ENCODE measurements at places on chromosomes 6 and 20. TPM values are rescaled to one million over a fixed set of nuclear protein-coding genes. Genes with fewer than 3 reads are reported as not detected.

SHLD1 gene
- total RNA-seq, result 6.2 TPM

SLC22A23 gene
- 44.3 TPM for total RNA-seq

FILIP1 gene
- total RNA-seq, result 4.5 TPM

PRPH2 gene
- total RNA-seq, result 5.0 TPM

TOX2 gene
- 0.31 TPM for total RNA-seq

LY6G6F gene
- total RNA-seq, result not detected

KCNK17 gene
- not detected for total RNA-seq

C6orf15 gene
- not detected for total RNA-seq

PPIL1 gene
- total RNA-seq, result 35.7 TPM

MROH8 gene
- total RNA-seq, result 3.0 TPM

BNIP5 gene
- not detected for total RNA-seq

DCBLD1 gene
- 15.3 TPM for total RNA-seq

ENPP3 gene
- 0.47 TPM for total RNA-seq

TRIM26 gene
- 12.8 TPM for total RNA-seq

HCK gene
- 3.3 TPM for total RNA-seq

MICB gene
- total RNA-seq, result 0.47 TPM

NNAT gene
- 251 TPM for total RNA-seq

TREML2 gene
- total RNA-seq, result not detected

RAMACL gene
- 1.2 TPM for total RNA-seq

MYL9 gene
- total RNA-seq, result 0.78 TPM

ULBP1 gene
- total RNA-seq, result 3.9 TPM

WASF1 gene
- 88.3 TPM for total RNA-seq

HDGFL1 gene
- total RNA-seq, result not detected

SAMD10 gene
- total RNA-seq, result 6.4 TPM

VNN1 gene
- total RNA-seq, result not detected

LINC00237 gene
- total RNA-seq, result 2.0 TPM

CDH4 gene
- 22.3 TPM for total RNA-seq

HLA-DOB gene
- total RNA-seq, result not detected

RIMS1 gene
- 456 TPM for total RNA-seq

THEMIS gene
- total RNA-seq, result 0.62 TPM

FAM83C gene
- total RNA-seq, result not detected

SLC22A16 gene
- total RNA-seq, result 0.31 TPM

DAAM2 gene
- total RNA-seq, result 14.0 TPM

OPRM1 gene
- total RNA-seq, result 1.7 TPM

C20orf141 gene
- total RNA-seq, result not detected

PI16 gene
- 0.78 TPM for total RNA-seq

ANGPT4 gene
- not detected for total RNA-seq

DYNLT2 gene
- 2.8 TPM for total RNA-seq

LHFPL5 gene
- total RNA-seq, result 1.1 TPM

SNX9 gene
- total RNA-seq, result 19.2 TPM

CRISP3 gene
- 0.16 TPM for total RNA-seq

UBD gene
- total RNA-seq, result 0.47 TPM

NRM gene
- total RNA-seq, result 1.2 TPM

BTBD3 gene
- total RNA-seq, result 46.5 TPM

GSTA2 gene
- not detected for total RNA-seq

GOPC gene
- 83.8 TPM for total RNA-seq

PPP1R18 gene
- 34.5 TPM for total RNA-seq

KHDC1L gene
- 0.78 TPM for total RNA-seq

DNAH8 gene
- total RNA-seq, result under 0.01 TPM

ZC3H12D gene
- total RNA-seq, result 1.1 TPM

MOG gene
- total RNA-seq, result not detected

CDYL gene
- total RNA-seq, result 32.8 TPM
